AG10803 (cell line): ENCODE measurements at places on chromosomes 1 and 21.

DNA sequence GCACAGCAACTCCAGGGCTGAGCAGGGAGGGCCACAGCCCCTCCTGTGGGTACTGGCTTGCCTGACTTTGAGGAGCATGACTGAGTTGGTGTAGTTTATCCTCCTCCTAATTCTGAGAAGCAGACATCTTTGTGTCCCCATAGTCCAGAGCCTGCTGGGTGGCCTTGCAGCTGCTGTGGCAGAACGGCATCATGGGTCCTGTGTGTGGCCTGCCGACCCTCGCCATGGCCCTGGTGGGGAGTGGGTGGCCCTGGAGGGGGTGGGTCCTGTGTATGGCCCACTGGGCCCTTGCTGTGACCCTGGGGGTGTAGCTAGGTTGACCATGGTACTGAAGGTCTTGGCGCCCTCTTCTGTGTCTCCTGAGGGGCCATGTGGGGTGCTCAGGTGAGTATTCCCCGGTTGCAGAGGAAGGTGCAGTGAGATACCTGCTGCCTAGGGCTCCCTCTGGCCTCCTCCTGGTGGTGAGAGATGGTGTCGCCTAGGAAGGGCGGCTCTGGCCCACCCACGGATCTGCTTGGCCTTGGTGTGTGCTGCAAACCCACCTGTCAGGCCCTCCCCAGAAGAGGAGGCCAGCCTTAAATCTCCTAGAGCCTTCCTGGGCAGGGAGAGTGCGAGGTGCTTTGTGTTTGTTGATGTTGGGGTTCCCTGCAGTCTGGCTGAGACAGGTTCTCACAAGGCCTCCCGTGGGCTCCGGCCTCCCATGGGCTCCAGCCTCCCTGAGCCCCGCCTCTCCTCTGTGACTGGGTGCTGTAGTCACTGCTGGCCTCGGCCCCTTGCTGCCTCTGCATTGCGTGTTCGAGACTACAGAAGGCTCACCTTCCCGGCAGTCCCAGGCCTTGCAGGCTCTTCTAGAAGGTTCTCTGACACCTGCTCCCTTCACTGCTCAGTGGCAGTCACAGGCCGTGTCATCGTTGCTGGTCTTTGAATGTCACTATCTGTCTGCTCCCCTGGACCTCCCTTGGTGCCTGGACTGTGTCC is 7.8 kb downstream of the SNAP47 start:
- DNase-seq, result no peak

DNA sequence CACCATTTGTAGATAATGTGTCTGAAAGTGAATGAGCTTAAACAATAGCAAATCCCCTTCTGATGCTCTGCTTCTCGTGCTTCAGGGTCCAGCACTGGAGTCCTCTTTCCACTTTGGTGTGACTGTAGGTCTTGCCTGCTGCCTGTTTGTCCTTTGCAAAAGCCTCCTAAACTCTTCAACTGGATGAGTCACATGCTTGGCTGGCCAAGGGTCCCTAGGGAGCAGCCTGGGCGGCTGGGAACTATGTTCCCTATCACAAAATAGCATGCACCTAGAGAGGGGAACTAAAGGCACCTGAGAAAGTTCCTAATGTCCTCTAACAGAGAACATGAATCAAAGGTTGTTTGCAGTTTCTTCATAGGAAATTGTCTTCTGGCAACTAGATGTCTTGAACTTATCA is 607.2 kb upstream of the PLXNA2 start:
- DNase-seq, result peak; percentile 5

DNA sequence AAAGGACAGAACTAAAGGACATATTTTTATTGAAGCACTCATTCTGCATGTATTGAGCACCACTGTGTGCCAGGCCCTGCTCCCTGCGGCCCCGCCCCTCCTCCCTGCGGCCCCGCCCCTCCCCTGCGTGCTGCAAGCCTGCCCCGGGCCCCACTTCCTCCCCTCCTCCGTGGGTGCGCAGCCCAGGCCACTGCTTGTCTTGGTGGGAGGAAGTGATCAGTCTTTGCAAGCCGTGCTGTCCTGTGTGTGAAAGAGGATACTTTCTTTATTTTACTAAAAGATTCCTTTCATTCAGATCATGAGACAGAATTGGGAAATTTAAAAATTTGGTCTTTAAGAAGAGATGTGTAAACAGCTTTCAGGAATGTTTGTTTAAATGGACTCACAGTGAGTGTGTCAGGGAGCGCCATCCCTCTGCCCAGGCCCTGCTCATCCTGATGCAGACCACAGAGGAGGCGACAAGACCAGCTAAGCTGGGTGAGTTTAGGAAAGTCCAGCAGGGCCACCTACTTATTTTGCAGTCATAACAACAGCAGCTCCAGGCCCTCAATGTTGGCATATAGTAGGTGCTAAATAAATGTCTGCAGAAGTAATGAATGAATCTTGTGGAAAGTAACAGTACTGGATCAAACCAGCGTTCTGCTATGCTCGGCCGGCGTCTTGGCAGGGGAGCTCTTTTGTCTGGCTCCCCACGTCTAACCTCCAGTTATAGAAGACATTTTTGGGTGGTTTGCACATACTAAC is 88.3 kb upstream of the SELENON start:
- no peak for DNase-seq

DNA sequence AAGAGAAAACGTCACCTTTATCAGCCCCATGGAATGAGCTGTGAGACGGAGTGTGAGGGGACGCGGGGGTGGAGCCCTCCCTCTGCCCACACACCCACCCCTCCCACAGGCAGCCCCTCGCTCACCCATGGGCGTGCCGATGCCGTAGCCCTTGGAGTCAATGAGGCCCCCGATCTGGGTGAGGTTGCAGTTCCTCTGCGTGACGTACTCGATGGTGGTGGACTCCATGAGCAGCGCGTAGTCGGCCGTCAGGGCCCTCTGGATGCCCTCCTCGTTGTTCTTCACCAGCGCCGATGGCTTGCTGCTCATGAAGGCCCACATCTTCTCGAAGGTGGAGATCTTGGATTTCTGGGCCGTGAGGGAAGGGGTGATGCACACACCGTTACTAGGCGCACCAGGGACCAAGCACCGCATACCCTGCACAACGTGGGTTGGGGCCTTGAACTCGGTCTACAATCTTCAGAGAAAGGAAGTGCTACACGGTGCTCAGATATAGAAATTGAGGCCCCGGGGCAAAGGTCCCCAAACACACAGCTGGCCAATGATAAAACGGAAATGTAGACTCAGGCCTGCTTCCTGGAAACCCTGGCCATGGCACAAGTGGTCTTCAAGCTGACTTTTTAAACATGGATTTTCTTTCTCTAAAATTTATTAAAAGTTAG is 228.2 kb downstream of the GRIK3 start:
- no peak for DNase-seq

DNA sequence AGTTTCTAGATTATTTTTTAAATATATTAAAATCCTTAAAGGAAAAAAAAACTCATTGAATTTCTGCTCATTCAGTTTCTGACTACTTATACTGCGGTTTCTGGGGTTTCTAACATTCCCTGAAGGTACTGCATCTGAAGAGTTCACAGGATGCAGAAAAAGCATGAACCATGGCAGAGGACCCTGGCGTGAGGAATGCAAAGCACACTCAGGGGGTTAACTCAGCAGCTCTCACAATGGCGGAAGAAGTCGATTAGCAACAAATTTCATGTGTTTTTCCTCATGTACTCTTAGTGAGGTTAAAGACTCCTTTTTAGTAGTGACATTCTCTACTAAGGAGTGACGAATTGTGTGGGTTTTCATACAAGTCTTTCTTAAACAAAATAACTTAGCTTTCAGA is 975.6 kb downstream of the NCAM2 start:
- no peak for DNase-seq

- no peak for DNase-seq
These were observed 543.0 kb upstream of the DAB1 start for GRCh38 chr1:57966751-57967406.

- no peak for DNase-seq
These were observed 147.3 kb downstream of the KAZN start for GRCh38 chr1:14745789-14746188.

GRCh38 chr1:42175314-42176054 is 10.9 kb upstream of the GUCA2A start:
- DNase-seq, result no peak

- DNase-seq, result no peak
These were observed 590.4 kb downstream of the PLPP3 start for GRCh38 chr1:55988963-55989452.
